Activated CD8-positive, alpha-beta memory T cell treated with anti-CD3 and anti-CD28 coated beads, Interleukin-2, amount 10 ng/mL, durations not matched to agents 7 days and 5 days (primary cell): ENCODE measurements at places on chromosomes 12 and 14. TPM values are rescaled to one million over a fixed set of nuclear protein-coding genes. Genes with fewer than 3 reads are reported as not detected.

DNA sequence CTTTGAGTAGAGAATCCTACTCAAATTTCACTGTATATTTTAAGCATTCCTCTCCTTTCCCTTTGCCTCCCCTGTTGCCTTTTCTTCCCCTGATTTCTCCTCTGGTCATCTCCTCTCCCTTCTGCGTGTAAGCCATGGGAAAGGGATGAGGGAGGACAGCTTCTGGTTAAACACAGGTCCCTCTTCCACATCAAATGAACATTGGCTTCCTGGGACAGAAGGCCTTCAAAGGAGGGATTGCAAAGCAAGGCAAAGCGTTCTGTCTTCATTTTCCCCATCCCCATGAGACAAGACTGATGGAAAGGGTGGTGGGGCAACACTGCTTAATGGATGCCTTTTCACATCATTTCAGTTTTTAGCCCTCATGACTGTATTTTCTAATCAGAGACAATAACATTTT is 26.2 kb downstream of the GPRC5A start:
- no peak for DNase-seq

DNA sequence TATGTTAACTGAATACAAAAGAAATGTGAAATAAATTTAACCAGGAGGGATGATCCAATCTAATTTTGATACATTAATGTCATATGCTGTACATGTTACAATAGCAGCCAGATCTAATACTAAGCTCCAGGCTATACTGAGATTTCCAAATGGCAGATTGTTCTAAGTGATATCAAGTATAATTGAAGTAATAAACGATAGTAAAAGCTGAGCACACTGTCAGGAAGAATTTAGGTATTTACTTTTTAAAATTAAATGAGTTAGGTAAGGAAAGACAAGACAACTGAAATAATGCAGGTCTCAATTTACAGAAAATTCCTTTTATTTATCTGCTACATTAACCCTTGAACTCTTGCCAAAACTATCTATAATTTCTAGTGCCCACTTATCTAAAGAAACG is 39.9 kb downstream of the INSM2 start:
- no peak for DNase-seq

DNA sequence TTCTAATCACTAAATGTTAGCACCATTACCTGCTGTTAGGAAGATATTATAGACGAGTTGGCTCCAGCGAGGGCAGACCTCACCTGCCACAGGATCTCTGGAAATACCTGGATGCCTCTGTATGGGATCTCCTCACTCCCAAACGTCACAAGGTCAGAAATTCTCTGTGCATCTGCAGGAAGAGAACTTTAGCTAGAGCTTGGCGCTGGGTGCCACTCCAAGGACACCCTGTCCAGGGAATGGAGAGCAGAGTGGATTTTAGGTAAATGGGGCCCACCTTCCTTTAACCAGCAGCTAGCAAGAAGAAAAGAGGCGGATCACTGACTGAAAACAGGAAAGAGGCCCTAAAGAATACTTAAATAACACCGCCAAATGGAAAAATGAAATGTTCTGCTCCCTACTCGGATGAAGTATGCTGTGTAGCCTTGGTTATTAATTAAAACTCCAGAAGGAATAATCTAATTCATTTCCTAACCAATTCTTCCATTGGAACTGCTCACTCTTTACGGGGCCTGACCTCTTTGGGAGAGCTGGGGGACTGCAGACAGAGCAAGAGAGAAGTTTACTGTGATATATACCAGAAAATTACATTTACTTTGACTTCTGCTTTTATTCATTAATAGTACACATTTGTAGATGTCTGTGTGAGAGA is 4.2 kb upstream of the FOXG1 start:
- DNase-seq = no peak

GRCh38 chr12:110254971-110255540 is 26.0 kb upstream of the ATP2A2 start:
- DNase-seq = no peak

The NGB gene
- total RNA-seq = not detected

The KLRF1 gene
- 0.44 TPM for total RNA-seq

The FOXA1 gene
- total RNA-seq = not detected

The PAX9 gene
- not detected for total RNA-seq

The CPM gene
- 1.1 TPM for total RNA-seq

The WSCD2 gene
- total RNA-seq = not detected

The TXNDC16 gene
- total RNA-seq = 9.1 TPM
